Activated CD8-positive, alpha-beta T cell treated with anti-CD3 and anti-CD28 coated beads, Interleukin-2, amount 10 ng/mL, durations not matched to agents 7 days and 5 days (primary cell): ENCODE measurements at places on chromosomes 5 and 9.

GRCh38 chr9:109193974-109194556, 27.0 kb upstream of the FRRS1L start:
- no peak for DNase-seq

DNA sequence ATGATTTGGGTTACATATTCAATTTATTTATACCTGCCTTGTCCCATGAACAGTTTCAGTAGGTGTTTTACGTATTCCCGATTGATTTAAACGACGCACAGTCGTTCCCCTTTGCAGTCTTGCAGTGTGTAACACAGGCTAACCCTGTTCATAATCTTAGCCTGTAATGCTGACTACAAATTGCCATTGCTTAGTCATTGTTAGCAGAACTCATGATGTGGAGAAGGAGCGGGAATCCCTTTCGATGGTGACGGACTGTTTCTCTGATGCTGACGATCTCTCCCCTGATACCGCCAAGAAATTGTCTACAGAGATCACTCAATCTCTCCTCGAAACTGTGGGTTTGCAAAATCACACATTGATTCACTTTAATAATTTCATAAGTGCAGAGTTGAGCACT, 93.2 kb downstream of the MRPL36 start:
- DNase-seq, result no peak

GRCh38 chr9:84557751-84558150, 111.8 kb upstream of the NTRK2 start:
- no peak for DNase-seq

DNA sequence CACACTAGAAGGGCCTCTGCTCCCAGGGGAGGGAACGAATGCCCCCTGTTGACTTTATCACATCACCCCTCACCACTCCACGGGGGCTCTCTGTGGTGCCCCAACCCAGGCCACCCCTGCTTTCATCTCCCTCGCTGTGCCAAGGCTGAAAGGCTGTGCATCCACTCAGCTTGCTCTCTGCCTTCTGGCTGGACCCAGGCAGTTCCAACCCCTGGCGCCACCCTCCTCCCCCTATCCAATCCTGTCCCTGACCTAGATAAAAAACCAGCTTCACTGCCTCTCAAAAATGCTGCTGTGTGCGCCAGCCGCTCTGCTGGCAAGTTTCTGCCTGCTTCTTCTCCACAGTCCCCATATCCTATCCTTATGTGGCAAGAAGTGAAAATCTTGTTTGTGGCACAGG, 22.4 kb upstream of the CORO2A start:
- DNase-seq, result no peak

DNA sequence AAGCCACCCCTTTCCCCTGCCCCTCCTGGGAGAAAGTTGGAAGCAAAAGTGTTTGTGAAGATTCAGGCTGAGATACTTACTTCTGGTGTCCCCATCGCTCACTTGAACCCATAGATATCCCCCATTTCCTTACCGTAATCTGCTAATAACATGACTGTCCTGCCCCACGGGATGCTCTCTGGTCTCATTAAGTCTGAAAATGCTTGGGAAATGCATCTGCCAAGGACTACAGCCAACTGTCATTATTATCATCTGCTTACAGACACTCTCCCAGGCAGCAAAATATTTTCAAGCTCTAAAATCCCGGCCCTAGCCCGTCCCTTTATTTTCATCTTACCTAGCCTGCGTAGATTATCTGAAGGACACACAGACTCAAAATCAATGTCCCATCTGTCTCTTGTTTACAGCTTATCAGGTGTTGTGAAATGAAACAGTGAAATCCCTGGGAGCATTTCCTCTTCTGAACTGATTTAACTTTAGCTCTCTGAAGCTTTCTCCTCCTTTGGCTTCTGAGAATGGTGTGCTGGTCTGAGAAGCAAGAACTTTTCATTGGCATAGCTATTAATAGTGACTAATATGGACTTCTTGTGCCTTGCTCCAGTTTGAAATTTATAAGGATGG, 126.9 kb upstream of the OSMR start:
- no peak for DNase-seq

DNA sequence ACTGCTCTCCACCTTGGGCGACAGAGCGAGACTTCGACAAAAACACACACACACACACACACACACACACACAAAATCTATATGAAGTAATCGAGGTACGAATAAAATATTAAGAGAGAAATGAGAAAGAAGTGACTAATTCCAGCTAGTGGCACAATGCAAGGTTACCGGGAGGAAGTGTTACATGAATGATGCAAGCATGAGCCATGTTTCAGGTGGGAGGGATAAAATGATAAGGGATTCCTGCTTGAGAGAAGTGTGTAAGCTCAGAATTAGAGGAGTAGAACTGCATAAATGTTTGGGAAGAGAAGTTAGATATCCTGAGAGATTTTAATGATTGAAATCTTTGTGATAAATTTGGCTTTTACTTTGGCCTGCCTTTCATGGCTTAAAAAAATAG, 18.8 kb downstream of the HAPLN1 start:
- DNase-seq, result no peak
